ENCODE measurements at places on chromosomes 6 and 20. TPM values are rescaled to one million over a fixed set of nuclear protein-coding genes. Genes with fewer than 3 reads are reported as not detected.

DNA sequence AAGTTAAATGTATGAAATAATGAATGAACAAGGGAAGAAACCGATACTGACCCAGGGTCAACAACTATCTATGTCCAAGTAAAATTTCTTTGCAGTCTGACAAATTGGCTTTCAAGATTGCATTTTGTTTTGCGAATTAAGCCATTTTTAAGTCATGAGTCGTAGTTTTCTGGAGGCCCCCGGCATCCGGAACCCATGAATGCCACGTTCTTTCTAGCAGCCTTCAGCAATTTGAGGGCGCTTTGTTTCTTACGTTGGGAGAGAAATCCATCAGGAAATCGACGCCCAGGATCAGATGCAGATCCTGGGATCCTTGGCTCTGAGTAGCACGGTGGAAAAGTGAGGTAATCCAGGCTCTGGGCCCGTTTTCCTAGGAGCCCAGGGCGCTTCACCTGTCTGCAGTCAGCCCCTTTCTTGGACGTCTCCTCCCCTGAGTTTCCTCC, 309 bp upstream of the ABRACL start:
- H3K27me3 ChIP-seq = no peaks in the 10 kb centered on the region
- H3K36me3 ChIP-seq = peaks cover 5% of the 10 kb centered on the region
- DNase-seq = no peak
- peak overlapping the region; percentile 89 for H3K4me3 ChIP-seq
- peaks cover 10% of the 10 kb centered on the region for H3K4me1 ChIP-seq

DNA sequence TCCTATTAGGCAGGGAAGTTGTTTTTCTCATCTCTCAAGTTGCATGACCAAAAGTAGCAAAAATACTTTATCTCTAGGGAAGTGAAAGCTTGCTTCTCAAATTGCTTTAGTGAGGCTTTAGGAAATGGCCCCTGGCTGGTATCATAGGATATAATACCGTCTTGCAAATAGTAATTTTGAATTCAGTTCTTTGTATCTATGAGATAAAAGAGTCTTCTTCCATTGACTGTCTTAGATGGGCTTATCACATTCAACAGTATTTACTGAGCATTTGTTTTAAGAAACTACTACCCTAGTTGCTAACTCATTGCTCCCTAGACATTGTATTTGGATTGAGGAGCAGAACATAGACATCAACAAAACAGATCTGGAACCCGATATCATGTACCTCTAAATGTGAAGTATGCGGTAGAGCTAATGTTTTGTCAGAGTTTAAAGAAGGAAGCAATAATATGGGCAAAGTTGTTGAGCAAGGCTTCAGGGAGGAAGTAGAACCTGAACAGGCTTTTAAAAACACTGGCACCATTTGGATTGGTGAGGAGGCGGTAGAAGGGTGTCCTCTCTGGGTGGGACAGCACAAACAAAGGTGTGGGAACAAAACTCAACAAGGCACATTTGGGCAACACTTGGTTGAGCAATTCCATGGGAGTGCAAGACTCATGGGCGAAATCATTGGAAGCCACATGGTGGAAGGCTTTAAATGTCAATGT, 101.5 kb downstream of the SGK1 start:
- peaks cover 7% of the 10 kb centered on the region for H3K4me1 ChIP-seq
- no peaks in the 10 kb centered on the region for H3K27me3 ChIP-seq
- no peak overlapping the region for H3K27ac ChIP-seq
- no peak overlapping the region for H3K4me3 ChIP-seq

GRCh38 chr6:106154326-106154725, 68.2 kb downstream of the PRDM1 start:
- H3K4me1 ChIP-seq = peaks cover 5% of the 10 kb centered on the region
- no peaks in the 10 kb centered on the region for H3K36me3 ChIP-seq
- no peak overlapping the region for H3K27ac ChIP-seq
- DNase-seq = no peak

- no peak overlapping the region for H3K4me3 ChIP-seq
- no peaks in the 10 kb centered on the region for H3K36me3 ChIP-seq
- no peak overlapping the region for H3K27ac ChIP-seq
- DNase-seq = no peak
- H3K4me1 ChIP-seq = no peaks in the 10 kb centered on the region
These were observed 146.8 kb upstream of the UST start for GRCh38 chr6:148599967-148600426.

DNA sequence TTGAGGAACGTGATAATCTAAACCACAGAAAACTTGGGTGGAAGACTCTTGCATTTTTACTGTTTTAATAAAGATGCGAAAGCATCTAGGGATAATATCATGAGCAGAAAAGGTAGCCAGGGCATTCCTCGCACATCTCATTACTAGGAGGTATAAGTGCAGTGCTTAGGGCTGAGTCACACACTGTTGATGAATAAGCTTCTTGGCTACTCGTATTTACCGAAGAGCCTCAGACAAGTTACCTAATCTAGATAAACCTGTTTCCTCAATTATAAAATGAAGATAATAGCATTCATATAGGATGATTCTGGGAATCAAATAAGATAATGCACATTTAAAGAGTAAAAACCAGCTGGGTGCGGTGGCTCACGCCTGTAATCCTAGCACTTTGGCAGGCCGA, 780 bp upstream of the KIAA0319 start:
- peaks cover 12% of the 10 kb centered on the region for H3K27me3 ChIP-seq
- peak overlapping the region; percentile 84 for H3K4me3 ChIP-seq
- peaks cover 17% of the 10 kb centered on the region for H3K4me1 ChIP-seq
- DNase-seq = no peak
- no peak overlapping the region for H3K27ac ChIP-seq

DNA sequence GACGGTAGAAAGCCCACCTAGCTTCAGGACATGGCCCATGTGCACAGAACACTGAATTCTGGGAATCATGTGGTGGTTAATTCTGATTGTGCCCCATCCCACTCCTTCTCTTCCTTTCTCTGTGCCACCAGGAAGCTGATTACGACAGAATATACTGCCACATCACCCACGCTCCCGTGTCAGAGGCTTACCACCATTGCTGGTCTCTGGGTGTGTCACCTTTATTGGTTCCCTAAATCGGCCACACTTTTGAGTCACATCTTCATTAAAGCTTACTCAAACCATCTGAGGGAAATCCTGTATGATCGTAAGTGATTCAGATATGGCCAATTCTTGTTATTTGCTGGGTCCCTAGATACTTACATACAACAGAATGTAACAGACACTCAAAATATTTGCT, 3.1 kb downstream of the TRMT6 start:
- H3K36me3 ChIP-seq = peaks cover 3% of the 10 kb centered on the region
- no peak overlapping the region for H3K4me3 ChIP-seq
- no peak overlapping the region for H3K27ac ChIP-seq
- no peaks in the 10 kb centered on the region for H3K27me3 ChIP-seq

DNA sequence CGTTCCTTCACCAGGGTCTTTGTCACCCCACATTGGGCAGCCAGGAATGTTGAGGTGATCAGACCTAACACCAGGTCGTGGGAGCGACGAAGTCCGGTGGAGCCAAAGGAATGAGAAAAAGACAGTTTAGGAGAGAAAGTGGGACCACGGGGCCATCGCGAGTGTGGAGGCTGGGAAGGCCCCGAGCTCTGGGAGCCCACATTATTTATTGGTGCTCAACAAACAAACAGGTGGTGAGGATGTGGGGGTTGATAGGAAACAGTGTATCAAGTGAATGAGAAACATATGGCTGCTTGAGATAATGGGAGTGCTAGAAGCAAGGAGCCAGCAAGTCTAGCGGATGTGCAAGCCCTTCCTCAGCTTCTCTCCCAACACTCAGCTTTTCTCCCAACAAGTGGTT, 287.1 kb upstream of the SGK1 start:
- no peaks in the 10 kb centered on the region for H3K27me3 ChIP-seq
- no peak overlapping the region for H3K4me3 ChIP-seq
- H3K27ac ChIP-seq = no peak overlapping the region

DNA sequence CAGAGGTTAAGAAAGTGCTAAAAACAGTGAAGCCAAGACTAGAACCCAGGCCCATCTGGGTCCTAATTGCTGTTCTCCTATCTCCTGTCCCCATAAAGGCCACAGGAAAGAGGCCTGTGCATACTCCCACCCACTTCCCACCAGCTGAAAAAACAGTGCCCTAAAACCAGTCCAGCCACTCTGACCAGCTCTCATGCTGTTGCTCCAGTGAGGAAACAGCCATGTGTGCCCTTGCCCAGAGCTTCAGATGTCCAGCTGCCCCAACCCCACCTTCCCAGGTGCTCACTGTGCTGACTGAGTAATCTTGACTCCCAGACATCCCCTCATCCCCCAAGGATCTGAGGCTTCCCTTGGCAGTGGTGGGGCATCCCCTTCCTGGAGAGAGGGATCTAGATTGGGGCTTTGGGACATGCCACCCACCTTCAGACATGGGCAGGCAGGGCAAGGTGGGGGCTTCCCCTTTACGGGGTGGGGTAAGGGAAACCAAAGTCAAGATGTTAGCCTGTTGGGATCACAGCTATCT, 28.7 kb downstream of the KCNK5 start:
- H3K27me3 ChIP-seq = no peaks in the 10 kb centered on the region
- no peak overlapping the region for H3K27ac ChIP-seq
- no peaks in the 10 kb centered on the region for H3K4me1 ChIP-seq
- no peak overlapping the region for H3K4me3 ChIP-seq

- no peaks in the 10 kb centered on the region for H3K36me3 ChIP-seq
- no peaks in the 10 kb centered on the region for H3K4me1 ChIP-seq
- no peaks in the 10 kb centered on the region for H3K27me3 ChIP-seq
- H3K4me3 ChIP-seq = no peak overlapping the region
- DNase-seq = no peak
These were observed 713.0 kb downstream of the EPM2A start for GRCh38 chr6:145022199-145022796.

- H3K4me1 ChIP-seq = peaks cover 6% of the 10 kb centered on the region
- H3K4me3 ChIP-seq = peak overlapping the region; percentile 26
- H3K36me3 ChIP-seq = peaks cover 14% of the 10 kb centered on the region
These were observed 84.4 kb downstream of the INSM1 start for GRCh38 chr20:20452254-20452676.

- peaks cover 12% of the 10 kb centered on the region for H3K27me3 ChIP-seq
- no peaks in the 10 kb centered on the region for H3K4me1 ChIP-seq
- DNase-seq = no peak
- no peak overlapping the region for H3K27ac ChIP-seq
These were observed 417.2 kb upstream of the SULF2 start for GRCh38 chr20:48202334-48203113.

DNA sequence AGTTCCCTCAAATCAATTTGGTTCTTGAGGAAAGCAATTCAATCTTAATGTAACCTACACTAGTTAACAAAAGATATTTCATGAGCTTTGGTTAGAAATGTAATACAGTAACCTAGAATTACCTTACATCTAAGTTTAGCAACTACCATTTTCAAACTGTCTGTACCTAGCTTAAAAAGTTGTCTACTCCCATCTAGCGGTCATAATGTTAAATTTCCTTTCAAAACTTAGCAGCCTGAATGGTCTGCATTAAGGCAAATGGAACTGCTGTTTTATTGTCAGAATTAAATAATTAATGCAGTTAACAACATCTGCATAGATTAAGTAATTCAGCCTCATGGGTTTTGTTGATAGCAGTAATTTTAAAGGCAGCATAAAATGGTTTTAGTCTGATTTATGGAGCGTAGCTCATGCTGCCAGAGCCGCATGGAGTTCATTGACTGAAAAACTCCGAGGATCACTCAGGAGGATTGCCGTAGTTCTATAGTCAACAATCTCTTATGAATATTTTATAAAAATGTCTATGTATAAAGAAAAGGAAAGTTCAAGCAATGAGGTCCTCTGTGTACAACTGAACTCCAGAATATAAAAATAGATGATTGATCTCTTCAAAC, 485.4 kb upstream of the MANEA start:
- no peaks in the 10 kb centered on the region for H3K27me3 ChIP-seq
- H3K4me1 ChIP-seq = no peaks in the 10 kb centered on the region
- no peaks in the 10 kb centered on the region for H3K36me3 ChIP-seq

GRCh38 chr6:10184371-10185227, 230.3 kb downstream of the TFAP2A start:
- H3K36me3 ChIP-seq = no peaks in the 10 kb centered on the region
- H3K27ac ChIP-seq = no peak overlapping the region
- H3K4me3 ChIP-seq = no peak overlapping the region
- no peak for DNase-seq
- peaks cover 1% of the 10 kb centered on the region for H3K27me3 ChIP-seq

DNA sequence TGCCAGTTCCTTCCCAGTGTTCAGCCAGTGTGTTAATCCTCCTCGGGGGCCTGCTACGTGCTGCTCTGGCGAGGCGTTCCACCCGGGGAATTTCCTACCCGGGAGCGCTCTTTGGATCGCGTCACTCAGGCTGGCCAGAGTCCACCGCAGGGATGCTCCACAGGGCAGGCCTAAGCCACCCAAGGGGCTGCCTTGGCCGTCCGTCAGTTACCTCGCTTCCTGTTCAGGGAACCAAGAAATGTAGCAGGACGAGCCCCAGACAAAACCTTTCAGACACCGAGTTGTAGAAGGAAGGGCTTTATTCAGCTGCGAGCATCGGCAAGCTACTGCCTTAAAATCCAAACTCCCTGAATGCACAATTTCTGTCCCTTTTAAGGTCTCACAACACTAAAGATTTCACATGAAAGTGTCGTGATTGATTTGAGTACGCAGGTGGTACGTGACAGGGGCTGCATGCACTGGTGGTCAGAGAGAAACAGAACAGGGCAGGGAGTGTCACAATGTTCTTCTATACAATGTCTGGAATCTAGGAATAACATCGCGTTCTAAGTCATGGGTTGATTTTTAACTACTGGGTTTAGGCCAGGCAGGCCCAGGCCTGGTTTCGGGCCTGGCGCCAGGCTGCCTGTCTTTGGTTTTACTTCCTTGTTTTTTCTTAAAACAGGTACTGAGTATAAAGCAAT, 15.7 kb upstream of the POU5F1 start:
- peaks cover 8% of the 10 kb centered on the region for H3K4me1 ChIP-seq
- no peaks in the 10 kb centered on the region for H3K27me3 ChIP-seq
- no peak for DNase-seq

DNA sequence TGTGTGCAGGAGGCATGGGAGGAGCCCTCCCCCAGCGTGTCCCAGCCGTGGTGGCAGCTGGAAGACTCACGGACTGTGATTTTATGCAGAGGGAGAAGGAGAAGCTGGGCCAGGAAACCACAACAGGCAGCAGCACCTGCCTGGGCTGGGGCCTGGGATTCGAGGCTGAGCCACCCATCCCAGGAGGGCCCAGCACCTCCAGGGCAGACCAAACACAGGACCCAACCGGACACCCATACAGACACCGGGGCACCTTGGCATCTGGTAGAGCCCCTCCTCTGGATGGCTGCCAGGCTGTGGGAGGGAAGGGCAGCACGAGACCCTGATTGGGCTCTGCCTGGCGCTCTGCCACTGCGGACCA, 41.7 kb upstream of the CHRNA4 start:
- H3K4me1 ChIP-seq = peaks cover 3% of the 10 kb centered on the region
- H3K27me3 ChIP-seq = peaks cover 8% of the 10 kb centered on the region
- H3K36me3 ChIP-seq = no peaks in the 10 kb centered on the region

DNA sequence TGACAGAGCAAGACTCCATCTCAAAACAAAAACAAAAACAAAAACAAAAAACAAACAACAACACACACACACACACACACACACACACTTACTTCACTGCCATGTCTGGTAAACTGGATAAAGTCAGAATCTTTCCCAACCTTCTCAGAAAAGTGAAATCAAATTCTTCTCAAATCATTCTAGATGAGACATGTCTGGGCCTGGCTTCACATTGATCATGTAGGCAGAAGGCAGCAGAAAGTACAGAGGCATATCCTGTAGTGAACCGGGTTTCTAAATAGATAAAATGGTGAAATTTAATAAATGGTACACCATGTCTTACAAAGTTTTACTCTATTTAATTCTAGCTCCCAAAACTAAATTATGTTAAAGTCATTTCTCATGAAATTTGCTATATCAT, 14.9 kb upstream of the MRS2 start:
- no peak overlapping the region for H3K4me3 ChIP-seq
- DNase-seq = no peak
- no peaks in the 10 kb centered on the region for H3K36me3 ChIP-seq
- H3K27me3 ChIP-seq = peaks cover 4% of the 10 kb centered on the region
- H3K27ac ChIP-seq = no peak overlapping the region

COL21A1 gene
- not detected for total RNA-seq

TULP1 gene
- not detected for total RNA-seq

SLC17A1 gene
- not detected for total RNA-seq

LTB gene
- 450 TPM for total RNA-seq

FBXL4 gene
- 20.2 TPM for total RNA-seq

Measured in naive thymus-derived CD8-positive, alpha-beta T cell (primary cell).